C1 segment of cervical spinal cord (tissue), 14 donors: ENCODE measurements at places on chromosomes 12 and 14.

DNA sequence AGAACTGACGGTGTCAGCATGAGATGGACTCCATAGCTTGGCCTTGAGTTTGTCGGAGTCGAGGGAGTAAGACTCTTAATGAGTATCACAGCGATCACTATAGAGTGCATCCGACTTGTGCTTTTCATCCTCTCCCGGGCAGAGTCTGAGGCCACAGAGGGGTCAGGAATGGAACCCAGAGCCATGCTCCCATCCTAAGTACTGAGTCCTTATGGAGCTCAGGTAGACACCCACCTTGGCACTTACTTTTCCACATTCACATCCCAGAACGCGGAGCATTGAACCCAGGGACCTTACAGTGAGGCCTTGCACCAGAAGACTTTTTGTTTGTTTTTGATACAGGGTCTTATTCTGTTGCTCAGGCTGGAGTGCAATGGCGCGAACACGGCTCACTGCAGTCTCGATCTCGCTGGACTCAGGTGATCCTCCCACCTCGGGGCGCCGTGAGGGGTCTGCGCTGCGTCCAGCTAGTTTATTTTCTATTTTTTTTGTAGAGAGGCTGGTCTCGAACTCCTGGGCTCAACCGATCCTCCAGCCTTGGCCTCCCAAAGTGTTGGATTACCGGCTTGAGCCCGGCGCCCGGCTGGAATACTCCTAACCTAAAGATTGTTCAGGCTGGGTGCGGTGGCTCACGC is 719 bp upstream of the SRSF9 start:
- no peak for DNase-seq

DNA sequence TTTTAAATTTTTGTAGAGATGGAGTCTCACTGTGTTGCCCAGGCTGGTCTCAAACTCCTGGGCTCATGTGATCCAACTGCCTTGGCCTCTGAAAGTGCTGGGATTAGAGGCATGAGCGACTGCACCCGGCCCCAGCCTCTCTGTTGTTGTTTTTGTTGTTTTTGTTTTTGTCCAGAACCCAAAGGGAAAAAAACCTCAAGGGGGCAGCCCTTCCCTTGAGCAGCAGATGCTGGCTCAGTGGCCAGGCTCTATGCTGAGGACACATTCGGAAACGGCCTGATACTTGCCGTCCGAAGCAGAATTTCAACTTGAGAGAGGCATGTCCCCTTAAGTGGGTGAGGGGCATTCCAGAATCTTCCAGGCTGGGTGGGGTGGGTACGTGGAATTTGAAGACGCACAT is 6.7 kb downstream of the MVK start:
- DNase-seq: no peak

- DNase-seq: no peak
These were observed 16.3 kb downstream of the SMCO2 start for GRCh38 chr12:27462851-27463250.

DNA sequence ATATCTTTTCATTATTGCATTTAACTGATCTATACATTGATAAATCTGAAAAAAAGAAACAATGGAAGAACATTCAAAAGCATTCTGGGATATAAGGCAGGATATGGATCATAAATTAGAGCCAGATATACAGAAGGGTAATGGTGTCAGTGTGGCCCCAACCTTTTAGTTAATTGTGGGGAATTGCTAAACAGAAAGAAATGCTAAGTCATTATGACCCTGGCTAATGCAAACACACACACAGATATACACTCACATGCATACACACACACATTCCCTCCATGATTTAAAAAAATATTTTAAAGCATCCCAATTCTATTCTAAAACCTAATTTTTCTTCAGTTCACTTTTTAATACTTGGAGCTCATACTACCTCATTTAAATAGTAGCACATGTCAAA is 404.5 kb downstream of the BCAT1 start:
- DNase-seq: no peak

DNA sequence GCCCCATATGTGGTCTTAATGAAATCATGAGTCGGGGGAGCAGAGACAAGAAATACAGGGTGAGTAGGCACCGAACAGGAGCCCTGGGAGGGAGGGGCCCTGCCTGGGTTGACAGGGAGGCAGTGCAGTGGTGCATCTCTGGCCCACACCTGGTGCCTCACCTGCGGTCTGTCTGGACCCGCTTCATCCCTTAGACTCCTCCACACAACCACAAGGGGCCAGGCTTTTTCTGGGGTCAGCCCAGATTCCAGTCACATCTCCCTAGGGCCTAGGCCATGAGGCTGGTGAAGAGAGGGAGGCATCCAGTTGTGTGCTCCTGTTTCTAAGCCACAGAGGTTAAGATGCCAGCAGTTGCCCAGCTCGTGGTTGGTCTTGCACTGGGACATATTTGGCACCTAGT is 343.3 kb upstream of the FKBP4 start:
- DNase-seq: no peak

- DNase-seq: no peak
These were observed 26.4 kb downstream of the GXYLT1 start for GRCh38 chr12:42118136-42118879.
